ENCODE measurements at places on chromosomes 3 and 15. TPM values are rescaled to one million over a fixed set of nuclear protein-coding genes. Genes with fewer than 3 reads are reported as not detected.

GRCh38 chr15:36544518-36545466 is 34.6 kb upstream of the CDIN1 start:
- no peak overlapping the region for H3K27ac ChIP-seq
- H3K4me1 ChIP-seq, result no peaks in the 10 kb centered on the region
- H3K36me3 ChIP-seq, result no peaks in the 10 kb centered on the region
- H3K27me3 ChIP-seq, result no peaks in the 10 kb centered on the region
- H3K4me3 ChIP-seq, result no peak overlapping the region
- DNase-seq, result no peak

- DNase-seq, result no peak
- H3K27ac ChIP-seq, result no peak overlapping the region
- no peak overlapping the region for H3K4me3 ChIP-seq
Measured at GRCh38 chr3:180390313-180390712, 211.7 kb upstream of the TTC14 start.

DNA sequence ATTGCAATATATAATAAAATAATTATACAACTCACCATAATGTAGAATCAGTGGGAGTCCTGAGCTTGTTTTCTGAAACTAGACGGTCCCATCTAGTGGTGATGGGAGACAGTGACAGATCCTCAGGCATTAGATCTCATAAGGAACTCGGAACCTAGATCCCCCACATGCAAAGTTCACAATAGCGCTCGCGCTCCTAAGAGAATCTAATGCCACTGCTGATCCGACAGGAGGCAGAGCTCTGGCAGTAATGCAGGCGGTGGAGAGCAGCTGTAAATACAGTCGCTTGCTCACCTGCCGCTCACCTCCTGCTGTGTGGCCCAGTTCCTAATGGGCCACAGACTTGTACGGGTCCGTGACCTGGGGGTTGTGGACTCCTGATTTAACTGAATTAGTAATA is 87.8 kb downstream of the P3H2 start:
- H3K27ac ChIP-seq, result no peak overlapping the region
- no peak overlapping the region for H3K4me3 ChIP-seq
- no peaks in the 10 kb centered on the region for H3K4me1 ChIP-seq
- no peak for DNase-seq
- no peaks in the 10 kb centered on the region for H3K36me3 ChIP-seq

GRCh38 chr15:39128746-39129145 is 452.1 kb upstream of the THBS1 start:
- H3K27ac ChIP-seq, result no peak overlapping the region
- H3K4me1 ChIP-seq, result no peaks in the 10 kb centered on the region
- H3K27me3 ChIP-seq, result no peaks in the 10 kb centered on the region
- no peak for DNase-seq
- no peaks in the 10 kb centered on the region for H3K36me3 ChIP-seq

DNA sequence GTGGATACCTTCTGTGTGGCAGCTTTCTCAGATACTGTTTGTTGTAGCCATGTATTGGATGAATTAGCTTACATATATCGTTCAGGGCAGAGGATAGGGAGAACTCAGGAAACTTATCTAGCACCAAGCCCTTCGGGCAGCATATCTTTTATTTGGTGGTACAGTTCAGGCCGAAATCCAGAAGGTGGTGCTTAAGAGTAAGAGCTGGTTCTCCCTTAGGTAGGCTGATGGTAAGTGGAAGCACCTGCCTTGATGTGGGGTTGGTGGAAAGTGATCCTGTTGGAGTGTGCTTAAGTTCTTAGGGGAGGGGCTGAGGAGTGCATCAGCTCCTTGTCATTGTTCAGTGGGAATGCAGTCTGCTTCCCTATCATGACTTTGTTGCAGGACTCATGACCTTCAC is 187.5 kb downstream of the DOCK3 start:
- no peaks in the 10 kb centered on the region for H3K36me3 ChIP-seq
- no peaks in the 10 kb centered on the region for H3K4me1 ChIP-seq
- no peak for DNase-seq

DNA sequence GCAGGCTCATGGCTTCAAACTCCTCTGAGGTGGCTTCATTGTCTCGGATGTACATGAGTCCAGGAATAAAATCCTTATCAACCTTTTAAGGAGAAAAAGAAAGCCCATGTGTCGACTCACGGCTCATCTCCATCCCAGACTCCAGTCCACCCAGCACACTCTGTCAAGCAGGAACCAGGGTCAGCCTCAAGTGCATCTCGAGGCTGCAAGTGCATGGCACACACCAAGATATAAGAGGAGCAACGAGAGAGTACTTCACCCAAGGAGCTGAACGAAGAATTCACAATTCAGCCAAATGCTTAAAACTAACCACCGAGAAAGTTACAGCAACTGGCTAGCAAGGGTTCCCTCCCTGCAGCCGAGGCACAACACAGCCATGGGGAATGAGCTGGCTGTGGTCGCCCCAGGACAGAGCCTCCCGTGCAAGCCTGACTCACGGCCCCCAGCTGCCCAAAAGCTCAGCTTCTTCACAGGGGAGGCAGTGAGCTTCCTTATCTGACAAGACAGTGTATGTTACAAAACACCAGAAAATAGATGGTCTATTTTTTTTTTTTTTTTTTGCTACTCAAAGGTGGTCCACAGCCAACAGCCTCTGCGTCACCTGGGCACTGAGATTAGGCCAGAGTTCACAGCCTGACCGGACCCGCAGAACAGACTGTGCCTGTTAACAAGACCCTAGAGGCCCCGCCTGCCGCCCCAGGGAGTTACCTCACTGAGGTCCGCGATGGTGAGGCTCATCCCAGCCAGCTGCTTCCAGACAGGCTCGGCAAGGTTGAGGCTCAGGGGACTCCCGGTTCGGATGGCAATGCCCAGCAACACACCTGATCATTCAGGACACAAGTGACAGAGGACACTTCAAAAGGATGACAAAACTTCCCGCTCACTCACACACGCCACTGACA is 15.9 kb upstream of the OCA2 start:
- H3K27me3 ChIP-seq, result no peaks in the 10 kb centered on the region
- H3K4me3 ChIP-seq, result no peak overlapping the region
- no peak for DNase-seq
- peaks cover 4% of the 10 kb centered on the region for H3K36me3 ChIP-seq

DNA sequence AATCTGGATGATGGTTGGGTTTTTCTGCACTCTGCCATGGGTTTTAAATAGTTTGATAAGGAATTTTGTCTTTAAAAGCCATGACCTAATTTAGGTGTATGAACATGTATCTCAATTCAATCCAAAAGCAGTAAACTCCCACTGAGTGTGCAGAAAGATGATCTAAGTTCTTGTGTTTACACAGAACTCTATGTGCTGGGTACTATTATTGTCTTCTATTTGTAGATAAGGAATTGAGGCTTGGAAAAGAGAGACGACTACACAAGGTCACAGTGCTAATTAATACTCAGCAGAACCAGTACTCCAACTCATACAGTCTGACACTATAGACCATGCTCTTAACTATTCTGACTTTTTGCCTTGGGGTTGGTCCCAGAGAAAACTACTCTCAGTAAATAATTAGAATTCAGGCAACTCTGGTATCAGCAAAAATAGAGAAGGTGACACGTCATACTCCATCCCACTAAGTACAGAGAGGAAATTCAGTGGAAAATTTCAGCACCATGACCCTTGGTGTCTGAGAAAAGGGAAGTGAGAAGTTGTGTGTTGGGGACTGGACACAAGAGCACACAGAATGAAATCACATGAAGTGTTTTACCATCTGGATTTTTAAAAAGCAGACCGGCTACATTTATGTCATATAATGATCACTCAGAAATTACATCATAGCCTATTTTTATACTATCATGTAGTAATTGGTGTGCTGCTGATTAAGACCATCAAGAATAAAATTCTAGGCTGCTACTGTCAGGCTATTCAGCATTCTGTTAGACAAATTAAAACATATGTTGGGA is 18.3 kb upstream of the MYH15 start:
- no peak overlapping the region for H3K4me3 ChIP-seq
- no peak for DNase-seq
- no peaks in the 10 kb centered on the region for H3K27me3 ChIP-seq
- H3K27ac ChIP-seq, result no peak overlapping the region
- no peaks in the 10 kb centered on the region for H3K4me1 ChIP-seq

DNA sequence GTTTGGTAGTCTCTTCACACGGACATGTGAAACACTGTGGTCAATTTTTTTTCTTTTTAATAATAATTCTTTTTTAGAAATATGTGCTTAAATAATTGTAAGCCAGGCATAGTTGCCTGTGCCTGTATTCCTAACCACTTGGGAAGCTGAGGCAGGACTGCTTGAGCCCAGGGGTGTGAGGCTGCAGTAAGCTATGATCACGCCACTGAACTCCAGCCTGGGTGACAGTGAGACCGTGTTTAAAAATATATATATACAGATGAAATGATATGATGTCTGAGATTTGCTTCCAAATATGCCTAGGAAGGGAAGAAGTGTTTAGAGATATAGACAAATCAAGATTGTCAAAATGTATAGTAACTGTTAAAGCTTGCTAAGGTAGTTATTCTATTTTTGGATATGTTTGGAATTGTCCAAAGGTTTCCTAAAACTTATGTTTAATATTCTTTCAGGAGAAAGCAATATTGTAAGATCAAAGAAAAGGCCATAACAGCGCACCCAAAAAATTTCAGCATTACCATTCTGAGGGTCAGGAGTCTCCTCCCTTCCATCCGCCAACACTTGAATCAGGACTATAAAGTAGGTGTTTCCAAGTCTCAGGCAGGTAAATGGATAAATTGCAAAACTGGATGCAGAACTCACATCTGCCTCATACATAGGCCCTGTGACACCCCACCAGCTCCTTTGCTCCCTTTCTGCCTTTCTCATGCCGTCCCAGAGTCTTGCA is 532 bp upstream of the SELENOT start:
- no peak for DNase-seq
- H3K27me3 ChIP-seq, result no peaks in the 10 kb centered on the region
- no peaks in the 10 kb centered on the region for H3K36me3 ChIP-seq
- peak overlapping the region; percentile 90 for H3K27ac ChIP-seq

The IQCF5 gene
- polyA plus RNA-seq, result not detected

The B3GALNT1 gene
- 0.90 TPM for polyA plus RNA-seq

The IQCH gene
- polyA plus RNA-seq, result not detected

The RGMA gene
- not detected for polyA plus RNA-seq

Measured in naive thymus-derived CD4-positive, alpha-beta T cell (primary cell).